ENCODE measurements at places on chromosomes 3 and 15.

DNA sequence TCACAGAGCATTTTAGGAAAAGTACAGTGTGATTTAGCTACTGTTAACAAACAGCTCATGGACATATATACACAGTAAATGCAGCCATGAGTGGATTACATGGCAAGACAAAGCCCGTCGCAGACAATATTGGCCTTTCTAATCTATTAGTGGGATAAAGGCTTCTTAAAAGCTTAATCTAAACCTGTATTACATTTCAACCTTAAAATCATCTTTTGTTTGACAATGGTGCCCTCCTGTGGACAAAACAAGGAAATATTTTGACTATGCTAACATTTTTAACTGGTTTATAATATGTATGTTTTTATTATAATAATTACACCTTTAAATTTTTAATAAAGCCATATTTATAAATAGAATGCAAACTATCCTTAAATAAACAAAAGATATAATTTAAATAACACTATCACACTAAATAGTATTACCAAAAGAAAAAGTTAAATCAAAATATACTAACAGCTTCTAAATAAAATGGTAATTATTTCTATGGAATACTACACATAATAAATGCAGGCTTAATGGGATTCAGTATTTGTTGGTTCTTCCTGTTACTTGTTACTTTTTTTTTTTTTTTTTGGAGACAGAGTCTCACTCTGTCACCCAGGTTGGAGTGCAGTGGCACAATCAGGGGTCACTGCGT lies 38.6 kb downstream of the TAFA4 start:
- no peak for DNase-seq

GRCh38 chr15:27813139-27813538 lies 286.0 kb downstream of the OCA2 start:
- DNase-seq, result no peak

GRCh38 chr3:151421938-151422337 lies 37.4 kb upstream of the P2RY12 start:
- DNase-seq, result no peak

- DNase-seq, result no peak
Measured at GRCh38 chr3:101888653-101889052, 39.3 kb downstream of the NFKBIZ start.

GRCh38 chr3:42247576-42248027 lies 18.4 kb downstream of the CCK start:
- peak; percentile 75 for DNase-seq

DNA sequence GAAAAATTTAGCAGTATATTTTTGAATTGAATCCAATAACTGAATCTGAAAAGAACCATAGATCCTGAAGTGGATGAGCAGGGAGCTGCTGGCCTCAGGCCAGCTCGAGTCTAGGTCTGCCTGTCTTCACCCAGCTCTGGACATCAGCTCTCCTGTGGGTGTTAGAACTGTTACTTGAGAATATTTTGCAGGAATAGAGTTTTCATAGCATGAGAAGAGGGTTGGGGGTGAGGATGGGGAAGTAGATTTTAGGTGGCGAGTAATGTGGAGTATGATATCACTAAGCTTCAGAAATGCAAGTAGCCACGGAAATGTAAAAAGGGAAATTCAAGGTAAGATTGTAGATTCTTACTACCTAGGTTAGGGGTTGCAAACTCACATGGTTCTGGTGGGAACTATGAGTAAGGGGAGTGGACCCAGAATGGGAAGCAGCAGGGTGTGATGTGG lies 6.2 kb downstream of the RAB8B start:
- no peak for DNase-seq

- DNase-seq, result no peak
Measured at GRCh38 chr3:158451405-158452055, 119.5 kb upstream of the MLF1 start.

GRCh38 chr15:77633913-77634265 lies 1.2 kb upstream of the LINGO1 start:
- DNase-seq, result no peak

DNA sequence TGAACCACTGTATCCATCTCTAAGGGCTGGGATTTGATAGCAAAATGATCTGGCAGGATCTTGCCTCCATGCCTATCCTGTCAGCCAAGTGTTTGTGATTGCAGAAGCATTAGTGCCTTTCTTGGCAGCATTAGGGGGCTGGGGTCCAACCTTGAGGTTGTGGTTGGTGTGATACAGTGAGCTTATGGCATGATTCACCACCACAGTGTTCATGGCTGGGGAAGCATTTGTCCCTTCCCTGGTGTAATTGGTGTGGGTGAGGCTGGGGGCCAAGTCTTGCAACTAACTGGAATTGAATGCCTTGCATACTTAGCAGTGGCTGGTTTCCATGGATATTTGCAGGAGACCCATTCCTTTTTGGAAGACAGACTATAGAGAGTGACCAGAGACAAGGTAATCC lies 271.0 kb upstream of the TBL1XR1 start:
- DNase-seq, result no peak

- DNase-seq, result no peak
Measured at GRCh38 chr15:73681856-73682599, 2.2 kb upstream of the CD276 start.

All from stimulated activated effector memory CD8-positive, alpha-beta T cell treated with anti-CD3 and anti-CD28 coated beads, Interleukin-12 subunit alpha, Interleukin-12 subunit beta, amount 100 ng/mL, for 72 hours (primary cell).